Endodermal cell (in vitro differentiated cells): ENCODE measurements at places on chromosomes 4 and X. TPM values are rescaled to one million over a fixed set of nuclear protein-coding genes. Genes with fewer than 3 reads are reported as not detected.

The HOPX gene
- total RNA-seq, result not detected in 3 replicates

The FRG2 gene
- total RNA-seq, result not detected in 3 replicates

The IL15 gene
- total RNA-seq, result 0.14 and 0.42 TPM in 2 replicates

DNA sequence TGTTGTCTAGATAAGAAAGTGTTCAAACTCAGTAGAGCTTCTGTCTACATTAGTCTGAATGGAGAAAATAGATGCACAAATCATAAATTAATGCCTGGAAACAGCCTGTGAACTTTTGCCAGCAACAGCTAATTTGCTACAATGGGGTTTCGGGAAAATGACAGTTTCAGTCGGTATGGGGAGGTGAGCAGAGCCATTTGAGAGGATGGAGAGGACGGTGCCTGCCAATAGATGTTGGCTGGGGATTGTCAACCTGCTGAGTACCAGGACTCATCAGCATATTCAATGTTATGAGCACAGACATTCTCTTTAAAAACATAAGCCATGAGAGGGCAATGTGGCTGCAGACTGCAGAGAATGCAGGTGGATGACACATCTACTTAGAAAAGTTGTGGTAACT is 230.3 kb upstream of the PCDH18 start:
- no peak overlapping the region for H3K27ac ChIP-seq
- H3K36me3 ChIP-seq, result no peaks in the 10 kb centered on the region
- no peaks in the 10 kb centered on the region for H3K27me3 ChIP-seq
- no peak overlapping the region for H3K4me3 ChIP-seq
- no peak for DNase-seq

- H3K27ac ChIP-seq, result no peak overlapping the region
- no peaks in the 10 kb centered on the region for H3K4me1 ChIP-seq
- no peaks in the 10 kb centered on the region for H3K27me3 ChIP-seq
These were observed 123.9 kb upstream of the ACSL4 start for GRCh38 chrX:109856974-109857373.

The CRMP1 gene
- total RNA-seq, result 64.9 and 77.0 TPM in 2 replicates

The OTUD4 gene
- 49.6 and 53.4 TPM in 2 replicates for total RNA-seq

The F8A3 gene
- 0.29 to 0.66 TPM in 2 of 3 replicates, not detected in the other for total RNA-seq

DNA sequence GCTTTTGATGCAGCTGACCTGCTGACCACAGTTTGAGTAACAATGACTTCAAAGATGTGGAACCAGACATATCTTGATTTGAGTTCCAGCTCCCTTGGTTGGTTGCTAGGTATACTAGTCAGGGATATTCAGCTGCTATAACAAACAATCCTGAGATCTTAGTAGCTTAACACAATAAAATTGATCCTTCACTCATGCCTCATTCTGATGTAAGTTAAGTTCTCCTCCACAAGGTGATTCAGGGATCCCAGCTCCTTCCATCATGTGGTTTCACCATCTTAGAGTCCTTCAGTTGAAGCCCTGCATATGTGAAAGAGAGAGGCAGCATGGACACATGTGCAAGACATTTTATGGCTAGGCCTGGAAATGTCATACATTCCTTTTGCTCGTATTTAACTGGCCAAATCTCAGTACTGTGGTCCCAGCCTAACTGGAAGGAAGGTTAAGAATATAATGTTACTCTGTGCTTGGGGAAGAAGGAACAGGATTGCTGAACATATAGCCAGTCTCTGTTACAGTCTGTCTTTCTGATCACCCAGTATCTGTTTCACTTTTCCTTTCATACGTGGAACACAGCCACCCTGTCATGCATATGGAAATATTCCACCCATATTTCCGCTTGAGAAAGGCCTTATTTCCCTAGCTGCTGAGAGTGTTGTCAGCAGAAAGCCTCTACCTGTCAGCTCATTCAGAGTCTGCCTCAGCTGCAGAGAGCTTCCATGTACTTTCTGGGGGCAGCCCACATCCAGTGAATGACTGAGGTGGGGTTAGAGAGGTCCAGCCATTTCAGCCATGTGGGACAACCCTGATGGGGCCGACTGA is 7.1 kb downstream of the SMIM9 start:
- no peak overlapping the region for H3K4me3 ChIP-seq
- H3K4me1 ChIP-seq, result no peaks in the 10 kb centered on the region
- H3K27ac ChIP-seq, result no peak overlapping the region
- no peaks in the 10 kb centered on the region for H3K36me3 ChIP-seq

The TRAPPC11 gene
- total RNA-seq, result 30.5 and 38.4 TPM in 2 replicates

GRCh38 chr4:102318526-102318925 is 26.8 kb downstream of the SLC39A8 start:
- no peak overlapping the region for H3K27ac ChIP-seq
- H3K27me3 ChIP-seq, result no peaks in the 10 kb centered on the region
- no peaks in the 10 kb centered on the region for H3K4me1 ChIP-seq
